ENCODE measurements at places on chromosomes 12 and 14.

DNA sequence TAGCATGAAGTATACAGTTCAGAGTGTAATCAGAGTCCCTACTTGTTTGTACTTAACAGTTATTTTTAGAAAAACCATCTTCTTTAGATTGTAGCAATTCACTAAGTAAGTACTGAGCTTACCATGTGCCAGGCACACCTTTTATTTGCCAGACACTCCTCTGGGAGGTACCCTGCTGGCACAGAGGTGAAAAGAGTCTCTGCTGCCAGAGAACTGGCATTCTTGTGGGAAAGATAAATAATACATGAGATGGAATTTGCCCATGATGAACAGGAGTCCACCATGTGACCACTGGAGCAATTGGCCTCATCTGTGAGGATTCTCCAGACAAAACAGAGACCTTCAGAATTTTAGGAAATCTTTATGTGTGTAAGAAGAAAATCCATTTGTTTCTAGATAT, 199.3 kb upstream of the SLC16A7 start:
- H3K27ac ChIP-seq = no peak overlapping the region
- no peaks in the 10 kb centered on the region for H3K36me3 ChIP-seq
- H3K27me3 ChIP-seq = peaks cover under 1% of the 10 kb centered on the region
- H3K4me3 ChIP-seq = no peak overlapping the region
- H3K4me1 ChIP-seq = no peaks in the 10 kb centered on the region

- no peak for DNase-seq
- no peak overlapping the region for H3K4me3 ChIP-seq
- H3K4me1 ChIP-seq = peaks cover 31% of the 10 kb centered on the region
- H3K27ac ChIP-seq = peak overlapping the region; percentile 85
- no peaks in the 10 kb centered on the region for H3K27me3 ChIP-seq
- H3K36me3 ChIP-seq = no peaks in the 10 kb centered on the region
These were observed 198.3 kb upstream of the AMIGO2 start for GRCh38 chr12:47277972-47278448.

GRCh38 chr14:104797115-104798044, 1.8 kb upstream of the AKT1 start:
- H3K4me3 ChIP-seq = peak overlapping the region; percentile 73
- DNase-seq = no peak
- no peaks in the 10 kb centered on the region for H3K27me3 ChIP-seq
- no peak overlapping the region for H3K27ac ChIP-seq
- H3K36me3 ChIP-seq = peaks cover 35% of the 10 kb centered on the region

GRCh38 chr12:120799243-120800045, 73.8 kb downstream of the ACADS start:
- H3K4me3 ChIP-seq = no peak overlapping the region
- no peak overlapping the region for H3K27ac ChIP-seq
- H3K27me3 ChIP-seq = no peaks in the 10 kb centered on the region
- peaks cover 13% of the 10 kb centered on the region for H3K4me1 ChIP-seq
- H3K36me3 ChIP-seq = peaks cover 7% of the 10 kb centered on the region

Measured in effector memory CD8-positive, alpha-beta T cell (primary cell).